Activated CD4-positive, alpha-beta T cell treated with anti-CD3 and anti-CD28 coated beads, Interleukin-2, amount 50 U/mL, for 4 hours (primary cell): ENCODE measurements at places on chromosomes 7 and 10.

GRCh38 chr7:149097088-149097487, 6.6 kb upstream of the ZNF786 start:
- DNase-seq = no peak

GRCh38 chr10:121781101-121781500, 146.7 kb downstream of the ATE1 start:
- no peak for DNase-seq

DNA sequence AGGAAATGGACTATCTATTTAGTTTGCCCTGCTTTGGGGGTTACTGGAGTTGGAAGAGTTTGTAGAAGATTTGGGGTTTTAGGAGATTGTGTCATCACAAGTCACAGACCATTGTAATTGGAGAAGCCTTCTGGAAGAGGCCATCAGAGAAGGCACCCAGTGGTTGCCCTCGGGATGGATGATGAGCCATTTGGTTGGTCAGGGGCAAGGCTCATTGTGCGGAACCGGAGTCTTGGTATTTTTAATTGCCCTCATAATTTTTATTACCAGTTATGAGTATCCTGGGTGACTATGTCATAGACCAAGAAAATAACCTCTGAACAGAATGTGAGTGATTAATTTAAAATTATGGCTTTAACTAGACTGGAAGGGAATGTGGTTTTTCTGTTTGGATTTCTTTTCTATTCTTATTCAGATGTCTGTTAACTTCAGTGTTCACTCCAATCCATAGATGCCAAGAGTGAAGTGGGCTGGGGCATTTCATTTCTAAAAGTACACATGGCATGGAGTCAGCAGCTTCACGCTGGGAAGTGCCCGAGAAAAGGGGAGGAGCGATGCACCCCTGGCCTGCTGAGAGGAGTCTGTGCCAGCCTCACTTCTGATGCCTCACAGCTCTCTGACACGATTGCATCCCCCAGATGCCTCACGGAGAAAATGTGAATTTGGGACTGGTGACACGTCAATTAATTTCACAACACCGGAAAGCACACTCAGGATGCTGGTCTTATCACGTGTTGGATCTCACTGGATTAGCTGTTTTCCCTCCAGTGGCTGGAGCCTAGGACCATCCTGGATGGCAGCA, 225.6 kb upstream of the IGFBP3 start:
- no peak for DNase-seq

DNA sequence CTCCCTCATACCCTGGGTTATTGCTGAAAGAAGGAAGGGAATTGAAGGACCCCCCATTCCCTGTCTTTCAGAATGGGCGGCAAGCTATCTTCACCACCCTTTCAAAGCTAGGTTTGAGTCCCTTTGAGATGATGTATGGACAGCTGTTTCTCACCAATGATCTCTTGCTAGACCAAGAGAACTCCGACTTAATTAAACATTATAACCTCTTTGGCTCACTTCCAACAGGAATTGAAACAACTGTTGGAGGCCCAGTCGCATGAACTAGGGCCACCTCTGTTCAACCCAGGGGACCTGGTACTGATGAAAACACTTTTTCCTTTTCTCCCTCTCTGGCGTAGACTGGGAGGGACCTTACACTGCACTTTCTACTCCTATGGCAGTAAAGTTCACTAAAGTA, 110.6 kb downstream of the ITGB8 start:
- no peak for DNase-seq

GRCh38 chr10:111973826-111974225, 209.7 kb downstream of the GPAM start:
- no peak for DNase-seq

DNA sequence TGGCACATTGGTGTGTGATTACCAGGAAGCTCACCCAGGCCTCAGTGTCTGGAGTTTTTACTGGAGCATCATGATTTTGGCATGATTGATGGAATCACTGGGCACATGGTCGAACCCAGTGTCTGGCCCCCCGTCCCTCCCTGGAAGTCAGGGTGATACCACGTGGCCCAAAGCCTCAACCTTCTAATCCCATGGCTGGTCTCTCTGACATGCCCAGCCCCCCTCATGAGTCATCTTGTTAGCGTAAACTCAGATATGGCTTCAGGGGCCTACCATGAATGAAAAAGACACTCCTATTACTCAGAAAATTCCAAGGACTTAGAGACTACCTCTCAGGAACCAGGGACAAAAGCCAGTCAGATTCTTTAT, 109.3 kb downstream of the GRK5 start:
- no peak for DNase-seq

DNA sequence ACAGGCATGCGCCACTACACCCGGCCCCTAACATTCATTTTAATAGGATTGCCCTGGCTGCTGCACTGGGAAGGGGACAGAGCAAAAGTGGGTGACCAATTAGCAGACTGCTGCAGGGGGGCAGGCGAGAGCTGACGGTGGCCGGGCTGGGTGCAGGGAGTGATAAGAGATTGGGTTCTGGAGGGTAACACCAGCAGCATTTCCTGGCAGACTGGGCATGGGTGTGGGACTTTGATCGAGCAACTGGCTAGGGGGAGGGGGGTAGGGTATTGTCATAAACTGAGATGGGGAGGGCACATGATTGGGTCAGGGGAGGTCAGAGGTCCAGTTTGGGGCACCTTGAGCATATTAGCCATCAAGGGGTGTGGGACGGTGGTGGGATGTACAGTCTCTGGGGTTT, 20.2 kb upstream of the AMZ1 start:
- DNase-seq = no peak

GRCh38 chr10:91689731-91690168, 56.9 kb upstream of the PPP1R3C start:
- DNase-seq = no peak

DNA sequence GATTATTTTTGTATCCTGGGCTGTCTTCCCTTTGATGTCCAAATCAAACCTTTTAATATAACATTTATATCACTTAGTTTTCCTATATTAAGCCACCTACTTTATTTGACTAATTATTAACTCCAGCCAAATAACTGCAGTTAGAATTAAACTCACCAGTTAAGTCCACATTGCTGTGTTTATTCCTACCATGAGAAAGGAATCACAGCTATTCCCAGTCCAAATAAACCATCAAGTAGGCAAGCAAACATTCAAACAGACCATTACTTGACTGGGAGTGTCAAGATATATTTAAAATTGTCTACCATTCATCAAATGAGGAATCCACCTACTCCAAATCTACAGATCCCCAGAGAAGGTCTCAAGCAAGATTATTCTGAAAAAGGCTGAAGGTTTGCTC, 22.4 kb downstream of the PDE1C start:
- no peak for DNase-seq

DNA sequence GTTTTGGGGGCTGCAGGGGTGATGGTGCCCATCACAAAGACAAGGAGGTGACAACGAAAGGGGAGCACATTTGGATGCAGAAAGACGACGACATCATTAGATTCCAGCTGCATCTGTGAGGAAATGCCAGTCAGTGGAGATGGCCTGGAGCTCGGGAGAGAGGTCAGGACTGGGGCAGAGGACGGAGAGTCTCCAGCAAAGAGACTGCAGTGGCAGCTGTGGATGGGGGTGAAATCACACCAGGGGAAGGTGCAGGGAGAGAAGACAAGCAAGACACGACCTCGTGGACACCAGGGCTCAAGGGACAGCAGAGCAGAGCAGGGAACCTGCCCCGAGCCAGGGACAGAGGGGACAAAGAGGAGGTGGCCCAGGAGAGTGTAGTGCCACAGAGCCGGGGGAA, 203.4 kb downstream of the PRPF18 start:
- no peak for DNase-seq

DNA sequence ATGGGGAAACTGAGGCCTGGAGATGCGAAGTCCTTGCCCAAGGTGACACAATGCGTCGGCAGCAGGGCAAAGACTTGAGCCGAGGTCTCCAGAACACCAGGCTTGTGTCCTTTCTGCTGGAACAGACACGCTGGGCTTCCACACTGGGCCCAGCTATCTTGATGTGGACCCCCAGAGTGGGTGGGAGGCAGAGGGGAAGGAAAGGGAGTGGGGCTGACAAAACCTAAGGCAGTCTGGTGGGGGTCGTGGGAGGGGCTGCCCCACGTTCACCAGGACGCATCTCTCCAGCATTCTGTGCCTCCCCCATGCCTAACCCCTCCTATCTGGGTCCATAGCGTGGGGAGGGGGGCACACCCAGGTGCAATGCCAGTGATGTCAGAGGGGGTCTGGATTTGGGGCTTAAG, 38.1 kb downstream of the PPIF start:
- no peak for DNase-seq

DNA sequence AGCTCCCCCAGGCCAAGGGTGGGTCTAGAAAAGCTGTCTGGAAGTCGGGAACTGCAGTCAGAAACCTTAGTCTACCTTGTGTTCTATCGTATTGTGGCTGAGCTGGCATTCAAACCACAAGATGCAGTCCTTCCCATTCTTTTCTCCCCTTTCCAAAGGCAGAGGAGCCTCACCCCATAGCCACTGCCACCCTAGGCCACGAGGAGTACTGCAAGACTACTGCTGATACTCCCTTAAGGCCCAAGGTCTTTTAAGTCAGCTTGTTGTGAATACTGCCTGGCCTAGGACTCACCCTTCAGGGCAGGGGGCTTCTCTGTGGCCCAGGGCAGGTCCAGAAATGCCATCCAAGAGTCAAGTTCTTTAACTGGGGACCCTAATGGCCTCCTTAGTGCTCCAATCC, 214.5 kb upstream of the CNTNAP2 start:
- no peak for DNase-seq

DNA sequence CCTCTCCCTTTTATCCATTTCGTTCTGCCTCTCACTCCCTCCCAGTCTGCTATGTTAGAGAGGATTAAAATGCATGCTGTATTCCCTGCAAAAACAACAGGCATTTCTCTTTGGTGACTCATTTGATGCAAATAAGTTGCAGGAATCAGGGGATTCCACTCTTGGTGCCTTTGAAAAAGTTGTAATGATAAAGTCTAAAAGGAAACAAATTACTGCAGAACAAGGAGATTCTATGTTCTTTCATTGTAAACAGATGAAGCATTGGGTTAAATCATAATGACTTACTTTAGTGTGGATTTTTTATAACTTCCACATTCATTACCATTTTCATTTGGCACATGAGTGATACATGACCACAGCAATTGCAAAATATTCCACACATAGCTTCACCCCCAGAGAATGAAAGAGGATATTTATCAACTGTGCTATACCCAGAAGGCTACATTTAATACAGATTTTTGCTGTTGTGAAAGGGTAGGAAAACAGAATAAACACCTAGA, 33.4 kb upstream of the ABLIM1 start:
- no peak for DNase-seq

DNA sequence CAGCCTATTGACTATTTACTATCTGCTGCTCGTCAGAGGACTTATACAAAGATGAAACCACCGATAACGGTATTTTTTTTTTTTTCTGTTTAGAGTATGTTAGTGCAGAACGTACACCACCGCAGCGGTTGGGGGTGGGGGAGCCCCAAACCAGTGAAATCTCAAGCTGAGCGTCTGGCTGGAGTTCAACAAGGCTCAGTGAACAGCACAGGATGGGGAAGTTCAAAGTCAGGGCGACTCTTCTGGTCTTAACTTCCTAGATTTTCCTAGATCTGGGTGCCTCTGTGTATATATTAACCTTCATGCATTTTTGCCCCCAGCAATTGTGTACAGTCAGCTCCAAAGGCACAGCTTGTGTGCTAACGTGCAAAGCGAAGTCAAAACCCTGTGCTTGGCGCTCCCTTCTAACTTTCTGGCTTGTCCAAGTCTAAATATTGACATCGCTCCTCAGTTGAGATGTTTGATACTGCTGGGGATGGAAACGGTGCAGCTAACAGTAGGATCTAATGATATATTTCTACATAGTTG, 1.1 kb downstream of the RHOBTB1 start:
- DNase-seq = no peak

DNA sequence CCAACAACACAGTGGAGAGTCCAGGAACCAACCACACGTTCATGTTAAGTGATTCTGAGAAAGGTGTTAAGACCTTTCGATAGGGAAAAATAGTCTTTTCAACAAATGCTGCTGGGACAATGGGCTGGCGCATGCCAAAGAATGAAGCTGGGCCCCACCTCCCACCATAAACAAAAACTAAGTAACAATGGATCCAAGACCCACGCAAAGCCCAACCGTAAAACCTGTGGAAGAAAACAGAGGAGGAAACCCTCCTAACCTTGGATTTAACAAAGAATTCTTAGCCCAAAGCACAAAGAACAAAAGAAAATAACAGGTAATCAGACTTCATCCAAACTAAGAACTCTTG, 272.8 kb downstream of the ELFN1 start:
- DNase-seq = no peak

DNA sequence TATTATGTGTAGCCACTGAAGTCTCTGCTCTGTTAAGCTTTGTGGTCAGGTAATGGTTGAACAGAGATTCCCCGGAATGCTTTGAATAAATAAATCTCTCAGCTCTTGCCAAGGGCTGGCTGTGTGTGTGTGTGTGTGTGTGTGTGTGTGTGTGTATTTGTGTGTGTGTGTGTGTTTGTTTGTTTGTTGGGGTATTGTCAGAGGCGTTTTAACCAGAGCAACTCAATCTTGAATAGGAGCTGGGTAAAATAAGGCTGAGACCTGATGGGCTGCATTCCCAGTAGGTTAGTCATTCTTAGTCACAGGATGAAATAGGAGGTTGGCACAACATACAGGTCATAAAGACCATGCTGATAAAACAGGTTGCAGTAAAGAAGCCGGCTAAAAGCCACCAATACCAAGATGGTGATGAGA, 256.2 kb upstream of the CACNA2D1 start:
- DNase-seq = no peak

DNA sequence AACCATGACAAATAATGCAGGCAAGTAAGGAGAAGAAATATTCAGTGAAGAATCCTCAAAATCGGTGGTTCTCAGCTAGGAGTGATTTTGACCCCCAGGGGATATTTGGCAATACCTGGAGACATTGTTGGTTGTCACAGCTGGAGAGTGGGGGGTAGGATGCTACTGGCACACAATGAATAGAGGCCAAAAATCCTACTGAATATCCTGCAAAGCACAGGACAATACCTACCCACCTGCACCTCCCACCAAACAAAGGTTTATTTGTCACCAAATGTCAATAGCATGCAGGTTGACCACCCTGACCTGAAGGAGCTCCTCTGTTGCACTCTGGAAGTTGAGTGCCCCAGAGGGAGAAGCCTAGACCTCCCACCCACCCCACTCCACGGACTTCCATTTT, 1028.6 kb downstream of the CNTNAP2 start:
- no peak for DNase-seq

GRCh38 chr7:7989616-7990440, 21.2 kb downstream of the GLCCI1 start:
- DNase-seq = no peak

- DNase-seq = no peak
Observed at GRCh38 chr10:61081301-61081700, 137.3 kb upstream of the RHOBTB1 start.

DNA sequence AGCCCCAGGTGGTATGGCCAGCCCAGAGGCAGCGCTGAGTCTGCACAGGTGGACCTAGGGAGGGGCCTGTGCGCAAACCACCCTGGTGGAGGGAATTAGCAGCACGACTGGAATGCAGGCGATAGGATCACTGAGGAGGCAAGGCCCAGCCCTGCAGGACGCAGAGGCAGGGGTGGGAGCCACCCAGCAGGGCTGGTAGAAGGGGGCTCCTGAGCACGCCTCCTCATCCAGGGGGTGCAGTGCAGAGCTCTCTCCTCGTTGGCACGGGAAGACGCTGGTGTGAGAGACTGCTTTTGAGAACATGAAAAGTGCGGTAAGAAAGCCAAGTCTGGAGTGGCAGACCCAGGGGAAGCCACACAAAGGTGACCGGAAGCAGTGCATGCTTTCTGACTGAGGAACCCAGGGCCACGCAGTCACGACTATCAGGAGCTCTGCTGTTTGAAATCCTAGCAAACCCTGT, 6.0 kb downstream of the FXYD4 start:
- DNase-seq = no peak

- DNase-seq = no peak
Observed at GRCh38 chr10:23994459-23995046, 214.4 kb upstream of the KIAA1217 start.

- DNase-seq = peak; percentile 72
Observed at GRCh38 chr10:132364594-132364970, 32.4 kb upstream of the PWWP2B start.
